ENCODE measurements at places on chromosomes 2 and 18.
A peak's percentile ranks its signal among the peaks of the same experiment; 100 is the strongest.

- no peak for DNase-seq
- H3K27me3 ChIP-seq, result no peaks in the 10 kb centered on the region
- H3K27ac ChIP-seq, result no peak overlapping the region
- H3K4me3 ChIP-seq, result no peak overlapping the region
- H3K4me1 ChIP-seq, result peaks cover 36% of the 10 kb centered on the region
- peaks cover 12% of the 10 kb centered on the region for H3K36me3 ChIP-seq
Measured at GRCh38 chr2:241153616-241154015, 3.3 kb downstream of the PPP1R7 start.

GRCh38 chr18:27717816-27718215, 459.1 kb downstream of the CDH2 start:
- H3K27ac ChIP-seq, result no peak overlapping the region
- no peak overlapping the region for H3K4me3 ChIP-seq
- no peaks in the 10 kb centered on the region for H3K27me3 ChIP-seq
- no peaks in the 10 kb centered on the region for H3K36me3 ChIP-seq
- no peaks in the 10 kb centered on the region for H3K4me1 ChIP-seq

DNA sequence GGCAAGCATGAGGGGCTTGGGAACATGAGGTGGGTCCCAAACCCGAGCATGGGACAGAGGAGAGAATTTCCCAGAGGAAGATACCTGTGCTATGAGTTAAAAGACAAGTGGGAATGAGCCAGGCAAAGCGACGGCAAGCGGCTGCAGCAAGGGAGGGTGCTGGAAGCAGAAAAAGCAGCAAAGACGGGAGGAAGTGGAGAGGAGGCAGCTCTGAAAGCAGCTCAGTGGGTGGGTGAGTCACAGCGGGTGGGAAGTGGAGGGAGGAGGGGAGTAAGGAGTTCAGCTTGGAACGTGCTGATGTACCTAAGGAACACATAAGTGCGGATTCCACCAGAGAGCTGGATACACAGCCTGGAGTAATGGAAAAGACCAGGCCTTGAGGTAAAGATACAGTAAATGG, 41.4 kb downstream of the THUMPD2 start:
- DNase-seq, result no peak
- peaks cover 10% of the 10 kb centered on the region for H3K4me1 ChIP-seq
- H3K27me3 ChIP-seq, result no peaks in the 10 kb centered on the region

- DNase-seq, result peak; percentile 95
- peak within 1 kb of the TSS; percentile 53 for H3K4me3 ChIP-seq
- H3K36me3 ChIP-seq, result peaks cover 12% of the 10 kb centered on the region
- H3K27ac ChIP-seq, result peak within 1 kb of the TSS; percentile 75
- no peaks in the 10 kb centered on the region for H3K27me3 ChIP-seq
Measured at GRCh38 chr2:202265467-202266277, at the start of gene NOP58. Gene NOP58, plus strand, starts transcription at chr2:202265763. Its CDS starts 179 bp downstream, at chr2:202265942.

GRCh38 chr2:198546122-198546521, 741.7 kb downstream of the PLCL1 start:
- no peaks in the 10 kb centered on the region for H3K4me1 ChIP-seq
- no peak overlapping the region for H3K4me3 ChIP-seq
- H3K27ac ChIP-seq, result no peak overlapping the region
- DNase-seq, result no peak
- H3K36me3 ChIP-seq, result no peaks in the 10 kb centered on the region
